ENCODE measurements at places on chromosomes 11 and 22. TPM values are rescaled to one million over a fixed set of nuclear protein-coding genes. Genes with fewer than 3 reads are reported as not detected.

Gene DNAJB13
- total RNA-seq = 0.29 TPM

Gene CHRDL2
- total RNA-seq = not detected

DNA sequence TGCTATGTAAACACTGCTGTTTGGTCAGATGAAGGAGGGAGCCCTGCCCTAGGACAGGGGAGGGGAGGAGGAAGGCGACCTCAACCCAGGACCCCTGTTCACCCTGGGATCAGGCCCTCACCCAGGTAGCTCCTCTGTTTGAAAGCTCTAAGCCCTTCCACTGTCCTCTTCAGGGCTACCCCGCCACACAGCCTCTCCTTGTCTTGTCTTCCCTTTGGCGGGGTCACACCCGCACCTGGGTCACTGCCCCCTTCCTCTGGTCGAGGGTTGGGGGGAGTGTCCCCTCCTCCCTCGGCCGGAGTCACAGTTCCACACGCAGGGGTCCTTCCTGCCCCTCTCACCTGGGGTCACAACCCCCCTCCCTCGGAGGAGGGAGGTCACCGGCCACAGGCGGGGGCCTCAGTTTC is 463 bp upstream of the PTPMT1 start:
- no peak for DNase-seq

- no peak for DNase-seq
These were observed 52.5 kb downstream of the GRAMD4 start for GRCh38 chr22:46672731-46673130.

DNA sequence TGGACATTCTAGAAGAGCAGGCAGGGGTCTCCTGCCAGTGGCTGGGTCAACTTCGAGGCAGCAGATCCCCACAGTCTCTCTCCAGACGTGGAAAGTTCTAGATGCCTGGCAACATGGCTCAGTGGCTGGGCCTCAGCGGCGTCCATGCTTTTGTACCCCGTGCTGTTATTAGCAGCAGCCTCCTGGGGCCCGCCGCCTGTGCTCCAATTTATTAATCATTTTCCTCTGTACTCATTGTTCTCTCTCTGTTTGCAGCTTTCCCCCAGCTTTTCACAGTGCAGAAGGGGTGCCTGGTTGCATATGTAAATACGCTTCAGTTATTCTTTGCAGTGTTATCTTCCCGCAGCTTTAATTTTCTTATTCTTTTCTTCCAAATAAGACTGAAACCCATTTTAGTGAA is 515.1 kb downstream of the TBC1D22A start:
- DNase-seq = no peak

- DNase-seq = no peak
These were observed 31.3 kb downstream of the DAGLA start for GRCh38 chr11:61711498-61711897.

DNA sequence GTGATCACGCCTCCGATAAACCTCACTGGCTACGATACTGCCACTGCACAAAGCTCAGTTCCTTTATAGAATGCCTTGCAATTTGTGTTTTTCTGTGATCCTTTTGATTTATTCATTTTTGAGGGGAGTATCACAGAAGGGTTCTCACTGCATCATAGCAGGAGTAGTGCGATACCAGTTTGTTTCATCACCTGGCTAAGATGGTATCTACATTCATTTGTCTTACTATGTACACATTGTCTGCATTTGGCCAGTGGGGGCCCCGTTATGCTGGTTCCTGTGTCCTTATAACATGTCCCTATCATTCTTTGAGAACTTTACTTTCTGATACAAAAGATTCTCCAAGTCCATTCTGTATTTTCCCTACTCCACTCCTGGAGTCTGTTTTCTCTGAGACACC is 44.6 kb downstream of the APLP2 start:
- no peak for DNase-seq

- no peak for DNase-seq
These were observed 14.5 kb upstream of the APLNR start for GRCh38 chr11:57251491-57252104.

GRCh38 chr11:129317571-129317970 is 58.1 kb upstream of the BARX2 start:
- no peak for DNase-seq

DNA sequence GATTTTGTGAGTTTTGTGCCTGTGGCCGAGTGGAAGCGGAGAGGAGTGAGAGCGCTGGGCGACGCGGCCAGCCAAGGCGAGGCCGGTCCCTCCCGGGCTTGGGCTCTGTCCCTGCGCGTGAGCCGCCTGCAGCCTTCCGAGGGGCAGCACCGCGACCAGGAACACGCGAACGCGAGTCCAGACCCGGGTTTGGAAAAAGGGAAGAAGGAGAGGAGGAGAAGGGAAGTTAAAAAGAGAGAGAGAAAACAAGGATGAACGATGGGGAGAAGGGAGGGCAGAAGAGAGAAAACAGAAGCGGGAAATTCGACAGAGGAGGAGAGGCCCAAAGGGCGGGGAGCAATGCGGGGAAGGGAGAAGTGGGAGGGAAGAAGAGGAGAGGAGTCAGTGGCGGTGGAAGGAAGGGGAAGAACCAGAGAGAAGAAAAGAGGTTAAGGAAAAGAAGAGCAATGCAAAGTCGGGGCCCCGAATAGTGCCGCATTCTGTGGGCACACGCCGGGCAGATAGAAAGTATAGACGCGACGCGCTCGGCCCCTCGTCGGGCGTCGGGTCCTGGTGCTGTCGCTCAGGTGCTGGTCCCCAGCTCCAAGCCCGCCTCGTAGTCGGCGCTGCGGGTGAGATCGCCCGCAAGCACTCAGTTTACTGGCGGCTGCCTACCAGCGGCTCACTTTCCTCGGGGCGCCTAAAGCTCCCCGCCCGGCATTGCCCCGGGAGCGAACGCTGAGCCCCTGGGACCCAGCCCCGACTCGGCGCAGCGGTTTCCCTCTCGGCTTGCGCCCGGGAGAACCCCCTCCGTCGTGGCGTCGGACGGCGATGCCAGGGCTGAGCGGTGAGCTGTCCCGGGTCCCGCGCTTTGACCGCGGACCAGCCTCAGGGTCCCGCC is 2.8 kb upstream of the BARX2 start:
- no peak for DNase-seq

GRCh38 chr11:64799623-64800302 is 3.3 kb downstream of the MAP4K2 start:
- DNase-seq = no peak

DNA sequence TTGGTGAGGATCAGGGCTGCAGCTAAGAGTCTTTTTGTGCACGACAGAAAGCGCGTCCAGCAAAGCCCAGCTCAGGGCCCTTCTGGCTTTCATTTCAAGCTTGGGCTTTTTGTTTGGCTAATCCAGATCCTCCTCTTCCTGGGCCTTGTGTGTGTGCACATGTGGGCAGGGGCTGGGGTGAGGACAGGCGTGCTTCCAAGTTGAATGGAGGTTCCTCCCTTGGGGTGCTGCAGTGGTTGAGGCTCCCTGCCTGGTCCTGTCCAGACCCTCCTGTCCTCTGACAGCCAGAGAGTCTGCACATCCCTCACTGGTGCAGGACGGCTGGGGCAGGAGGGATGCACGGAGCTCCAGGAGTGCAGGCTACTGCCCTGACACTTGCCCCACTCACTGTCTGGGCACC is 62.0 kb upstream of the NECTIN1 start:
- DNase-seq = no peak
